ENCODE measurements at places on chromosomes 1 and 21.

- no peak for DNase-seq
These were observed 9.9 kb downstream of the ANGPTL7 start for GRCh38 chr1:11198851-11199594.

DNA sequence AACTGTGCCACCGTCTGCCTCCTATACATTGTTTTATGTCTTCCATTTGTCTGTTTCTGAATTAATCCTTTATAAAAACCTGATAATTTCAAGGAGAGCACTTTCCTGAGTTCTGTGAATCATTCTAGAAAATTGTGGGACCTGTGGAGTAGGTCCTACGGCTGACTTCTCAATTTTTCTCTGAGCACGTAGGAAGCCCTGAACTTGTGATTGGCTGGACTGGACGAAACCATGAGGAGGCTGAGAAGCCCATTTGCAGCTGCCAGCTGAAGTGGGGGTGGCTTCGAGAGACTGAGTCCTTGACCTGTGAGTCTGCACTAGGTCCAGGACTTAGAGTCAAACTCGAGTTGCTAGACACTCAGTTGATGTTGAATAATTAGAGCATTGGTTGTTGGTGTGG is 277.1 kb upstream of the NCAM2 start:
- DNase-seq, result no peak

DNA sequence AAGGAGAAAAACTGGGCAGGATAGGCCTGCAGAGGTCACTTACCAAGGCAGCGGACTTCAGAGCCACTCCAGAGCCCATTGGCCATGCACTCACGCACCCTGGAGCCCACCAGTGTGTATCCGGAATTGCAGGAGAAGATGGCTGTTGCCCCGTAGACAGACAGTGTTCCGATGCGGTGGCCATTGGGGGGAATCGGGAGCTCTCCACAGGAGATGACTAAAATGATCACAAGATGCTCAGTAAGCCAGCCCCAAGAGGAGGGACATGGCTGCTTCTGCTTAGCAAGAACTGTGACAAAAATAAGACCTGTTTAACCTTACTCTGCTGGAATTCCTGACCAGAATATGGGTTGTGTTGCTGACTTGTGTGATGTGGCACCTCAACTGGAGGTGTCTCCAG is 96.9 kb downstream of the ZSCAN20 start:
- DNase-seq, result no peak

GRCh38 chr1:11421443-11421842 is 57.5 kb upstream of the DISP3 start:
- DNase-seq, result no peak

DNA sequence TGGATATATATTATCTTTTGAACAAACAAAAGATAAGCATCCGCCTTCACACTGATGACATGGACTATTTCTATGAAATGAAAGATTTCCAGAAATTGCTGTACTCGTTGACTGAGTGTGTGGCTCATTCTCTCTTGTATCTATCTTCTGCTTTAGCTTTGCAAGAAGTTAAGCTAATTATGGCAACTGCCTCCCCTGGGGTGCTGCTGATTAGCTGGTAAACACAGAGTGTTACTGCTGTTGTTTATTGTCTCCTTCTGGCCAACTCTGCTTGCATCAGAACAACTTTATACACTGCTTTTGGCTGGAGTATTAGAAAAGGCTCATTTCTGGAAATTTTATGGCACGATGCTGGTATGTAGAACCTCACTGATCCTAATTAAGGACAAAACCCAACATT is 95.6 kb upstream of the SNX7 start:
- DNase-seq, result no peak

GRCh38 chr1:1059494-1060280 is 14.4 kb downstream of the RNF223 start:
- DNase-seq, result peak; percentile 92

DNA sequence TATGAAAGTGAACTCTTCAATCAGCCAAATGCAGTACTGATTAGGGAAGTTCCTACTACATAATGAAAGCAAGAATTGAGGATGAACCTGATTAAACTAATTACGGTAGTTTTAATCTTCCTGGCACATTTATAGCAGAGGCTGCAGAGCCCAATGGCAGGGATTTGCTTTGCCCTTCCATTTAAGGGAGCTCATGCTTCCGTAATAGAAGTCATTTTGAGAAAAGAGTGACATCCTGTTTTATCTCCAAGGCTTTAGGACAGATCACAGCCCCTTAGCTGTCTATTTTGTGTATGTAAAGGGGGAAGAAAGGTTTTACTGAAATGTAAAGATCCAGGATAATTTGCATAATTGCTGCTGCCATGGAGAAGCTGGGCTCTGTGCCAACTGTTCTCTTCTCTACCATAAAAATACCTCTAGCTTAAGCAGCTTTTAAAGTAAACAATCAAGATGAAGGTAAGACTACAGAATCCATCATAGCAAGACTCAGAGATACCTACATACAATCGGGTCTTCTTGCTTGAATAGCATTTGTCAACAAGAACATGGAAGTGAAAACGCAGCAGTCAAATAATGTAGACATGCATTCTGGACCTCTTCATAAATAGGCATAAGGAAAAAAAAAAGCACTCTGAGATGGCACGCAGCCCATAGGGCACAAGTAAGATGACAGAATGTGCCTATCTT is 62.5 kb downstream of the ASH1L start:
- no peak for DNase-seq

DNA sequence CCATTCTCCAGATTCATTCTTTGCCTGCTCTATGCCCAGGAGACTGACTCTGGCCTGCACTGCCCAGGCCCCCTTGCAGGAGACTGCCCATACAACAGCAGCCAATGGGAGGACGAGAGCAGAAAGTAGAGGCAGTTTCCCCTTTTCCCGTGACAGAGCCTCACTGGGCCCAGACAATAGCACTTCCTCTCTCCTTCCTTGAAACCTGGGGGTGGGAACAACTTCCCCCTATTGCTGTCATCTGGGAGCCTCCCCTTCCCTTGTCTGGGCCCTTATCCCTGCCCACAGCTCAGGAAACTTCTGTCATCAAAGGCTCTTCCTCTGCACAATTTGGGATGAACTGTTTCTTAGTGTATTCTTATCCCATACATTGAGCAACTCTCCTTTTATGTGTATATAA is 60.8 kb upstream of the KCNJ15 start:
- DNase-seq, result no peak

DNA sequence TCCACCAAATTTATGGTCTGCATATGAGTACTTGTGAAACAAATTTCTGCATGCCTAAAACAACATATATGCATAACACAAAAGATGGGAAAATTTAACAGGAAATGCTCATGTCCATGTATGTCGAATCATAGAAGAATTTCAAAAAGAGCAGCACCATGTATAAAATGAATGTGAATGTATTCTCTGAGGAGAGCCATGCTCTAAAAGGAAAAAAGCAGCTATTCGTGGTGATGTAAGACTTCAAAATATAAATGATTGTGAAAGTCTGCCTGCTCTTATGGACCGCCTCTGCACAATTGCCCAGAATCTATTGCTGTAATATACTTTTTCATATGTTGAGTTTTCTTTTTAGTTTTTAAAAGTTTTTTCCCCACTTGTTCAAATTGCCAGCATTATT is 66.8 kb downstream of the EPB41 start:
- DNase-seq, result no peak

DNA sequence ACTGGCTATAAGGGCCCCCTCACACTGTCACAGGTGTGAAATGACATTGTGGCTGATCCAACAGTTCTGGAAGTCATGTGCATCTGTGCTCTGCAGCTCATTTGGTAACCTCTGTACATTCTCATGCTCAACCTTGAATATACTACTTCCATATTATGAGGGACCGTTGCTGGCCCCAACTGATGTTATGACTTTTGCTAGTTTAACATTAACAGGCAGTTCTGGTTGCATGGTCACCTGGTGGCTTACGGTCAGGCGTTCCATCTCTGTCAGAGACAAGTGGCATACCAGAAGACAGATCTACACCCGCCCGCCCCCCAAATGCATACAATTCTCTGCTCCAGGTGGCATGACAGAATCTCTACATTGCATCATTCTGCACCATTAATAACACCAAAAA is 6.0 kb upstream of the DIP2A start:
- no peak for DNase-seq

DNA sequence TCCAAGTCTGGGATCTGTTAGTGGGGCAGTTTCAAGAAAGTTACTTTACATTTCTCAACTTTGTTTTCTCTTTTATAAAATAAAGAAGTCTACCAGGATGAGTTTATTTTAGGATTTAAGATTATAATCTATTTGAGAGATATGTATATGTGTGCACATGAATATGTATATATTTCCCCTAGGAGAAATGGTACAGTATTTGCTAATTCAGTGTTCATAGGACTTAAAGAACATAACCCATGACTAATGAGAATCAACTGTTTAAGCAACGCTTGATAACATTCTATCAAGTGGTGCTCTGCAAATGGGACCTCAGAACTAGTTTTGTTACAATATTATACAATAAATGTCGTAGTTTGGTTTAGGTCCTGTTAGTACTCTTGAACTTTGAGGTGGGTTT is 7.0 kb downstream of the BCAS2 start:
- no peak for DNase-seq

GRCh38 chr1:90607736-90608135 is 109.4 kb downstream of the BARHL2 start:
- no peak for DNase-seq

GRCh38 chr1:225766967-225767633 is 10.5 kb upstream of the SRP9 start:
- DNase-seq, result no peak

DNA sequence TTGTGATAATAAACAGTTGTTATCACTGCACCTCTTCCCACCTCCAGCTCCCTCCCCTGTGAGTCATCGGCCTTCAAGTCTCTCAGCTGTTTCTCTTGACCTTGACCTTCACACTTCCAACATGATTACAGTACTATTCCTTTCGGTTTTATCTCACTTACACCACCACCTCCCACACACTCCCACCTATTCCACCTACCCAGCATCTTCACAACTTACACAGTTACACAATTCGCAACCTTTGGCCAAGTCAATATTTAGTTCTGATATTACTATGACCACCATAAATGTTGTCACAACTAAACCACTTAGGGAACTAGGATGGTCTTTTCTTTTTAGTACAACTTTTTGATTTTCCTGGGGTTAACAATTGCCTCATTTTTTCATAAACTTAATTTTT is 60.2 kb downstream of the RIPK4 start:
- no peak for DNase-seq

DNA sequence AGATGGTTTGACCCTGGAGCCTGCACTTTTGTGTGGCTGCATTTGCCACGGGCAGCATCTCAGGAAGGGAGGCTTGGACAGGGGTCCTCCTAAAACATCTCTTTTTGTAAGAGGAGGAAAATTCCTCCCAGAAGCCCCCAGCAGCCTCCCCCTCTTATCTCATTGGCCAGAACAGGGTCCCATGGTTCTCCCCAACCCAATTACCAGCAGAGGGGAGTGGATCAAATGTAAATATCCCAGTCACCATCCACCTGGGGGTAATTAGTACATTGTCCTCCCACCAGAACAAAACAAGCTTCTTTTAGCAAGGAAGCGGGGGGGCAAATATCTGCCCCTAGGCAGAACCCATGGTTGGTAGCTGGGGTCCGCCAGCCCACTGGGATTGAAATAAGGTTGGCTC is 44.7 kb upstream of the TENT5B start:
- DNase-seq, result no peak
